ENCODE measurements at places on chromosomes 6 and 20. TPM values are rescaled to one million over a fixed set of nuclear protein-coding genes. Genes with fewer than 3 reads are reported as not detected.

DNA sequence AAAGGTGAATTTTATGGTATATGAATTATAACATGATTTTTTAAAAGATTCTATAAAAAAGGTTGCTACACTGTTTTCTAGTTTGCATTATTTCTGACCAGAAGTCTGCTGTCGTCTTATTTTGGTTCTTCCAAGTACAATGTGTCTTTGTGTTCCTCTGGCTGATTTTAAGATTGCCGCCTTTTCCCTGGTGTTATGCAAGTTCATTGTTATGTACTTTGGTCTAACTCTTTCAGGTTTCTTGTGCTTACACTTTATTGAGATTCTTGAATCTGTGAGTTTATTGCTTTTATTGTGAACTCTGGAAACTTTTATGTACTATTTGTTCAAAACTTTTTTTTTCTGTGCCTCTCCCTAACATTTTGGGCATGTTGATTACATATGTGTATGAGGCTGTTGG, 109.8 kb downstream of the RFX6 start:
- DNase-seq: no peak

DNA sequence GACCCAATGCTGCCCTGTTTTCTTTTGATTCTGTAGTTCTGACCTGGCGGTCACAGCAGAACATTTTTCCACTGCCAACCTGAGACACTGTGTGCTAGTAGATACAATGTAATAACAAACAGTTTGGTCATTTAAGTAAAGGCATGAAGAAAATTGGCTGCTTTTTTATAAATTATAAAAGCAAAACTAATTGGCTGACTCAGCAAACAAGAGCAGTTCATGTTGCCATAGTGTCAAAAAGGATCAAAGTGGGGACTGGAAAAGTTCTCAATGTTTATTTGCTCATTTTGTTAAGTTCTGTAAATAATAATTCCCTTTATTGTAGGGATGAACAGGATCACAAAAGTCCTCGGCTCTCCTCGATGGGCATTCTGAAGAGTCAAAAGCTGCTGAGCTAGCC, 599.5 kb downstream of the PKHD1 start:
- no peak for DNase-seq

- peak; percentile 2 for DNase-seq
Measured at GRCh38 chr6:102114402-102114801, 720.9 kb downstream of the GRIK2 start.

- DNase-seq: no peak
Measured at GRCh38 chr6:107841275-107841670, 17.2 kb upstream of the SCML4 start.

DNA sequence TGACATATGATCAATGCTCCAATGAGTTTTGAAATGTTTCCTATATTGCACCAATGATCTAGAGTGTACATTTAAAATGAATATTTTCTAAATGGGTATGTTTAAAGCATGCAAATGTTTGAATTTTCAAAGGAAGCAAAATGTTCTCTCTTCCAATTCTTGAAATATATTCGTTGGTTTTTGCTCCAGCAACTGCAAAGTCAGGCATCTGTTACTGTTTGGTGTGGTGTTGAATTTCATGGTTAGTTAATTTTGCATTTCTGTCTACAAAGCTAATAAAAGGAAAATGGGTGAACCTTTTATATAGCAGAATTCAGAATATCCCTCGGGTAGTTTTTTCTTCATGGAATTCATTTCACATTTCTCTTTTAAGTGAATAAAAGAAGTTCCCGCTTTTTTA, 1018.3 kb downstream of the GRIK2 start:
- DNase-seq: no peak

GRCh38 chr6:45426251-45426650, 48.5 kb upstream of the SUPT3H start:
- no peak for DNase-seq

GRCh38 chr6:160733050-160733646, 31.1 kb downstream of the PLG start:
- DNase-seq: peak; percentile 48

DNA sequence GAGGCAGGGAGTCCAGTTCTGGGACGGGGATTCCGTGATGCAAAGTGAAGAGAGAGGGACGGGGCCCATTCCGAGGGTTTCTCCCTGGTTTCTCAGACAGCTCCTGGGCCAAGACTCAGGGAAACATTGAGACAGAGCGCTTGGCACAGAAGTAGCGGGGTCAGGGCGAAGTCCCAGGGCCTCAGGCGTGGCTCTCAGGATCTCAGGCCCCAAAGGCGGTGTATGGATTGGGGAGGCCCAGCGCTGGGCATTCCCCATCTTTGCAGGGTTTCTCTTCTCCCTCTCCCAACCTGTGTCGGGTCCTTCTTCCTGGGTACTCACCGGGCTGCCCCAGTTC, 35.9 kb upstream of the HLA-G start:
- DNase-seq: peak; percentile 32

GRCh38 chr20:46955601-46956556, 61.2 kb downstream of the EYA2 start:
- peak; percentile 37 for DNase-seq

GRCh38 chr6:117399924-117400323, 25.8 kb downstream of the ROS1 start:
- peak; percentile 23 for DNase-seq

DNA sequence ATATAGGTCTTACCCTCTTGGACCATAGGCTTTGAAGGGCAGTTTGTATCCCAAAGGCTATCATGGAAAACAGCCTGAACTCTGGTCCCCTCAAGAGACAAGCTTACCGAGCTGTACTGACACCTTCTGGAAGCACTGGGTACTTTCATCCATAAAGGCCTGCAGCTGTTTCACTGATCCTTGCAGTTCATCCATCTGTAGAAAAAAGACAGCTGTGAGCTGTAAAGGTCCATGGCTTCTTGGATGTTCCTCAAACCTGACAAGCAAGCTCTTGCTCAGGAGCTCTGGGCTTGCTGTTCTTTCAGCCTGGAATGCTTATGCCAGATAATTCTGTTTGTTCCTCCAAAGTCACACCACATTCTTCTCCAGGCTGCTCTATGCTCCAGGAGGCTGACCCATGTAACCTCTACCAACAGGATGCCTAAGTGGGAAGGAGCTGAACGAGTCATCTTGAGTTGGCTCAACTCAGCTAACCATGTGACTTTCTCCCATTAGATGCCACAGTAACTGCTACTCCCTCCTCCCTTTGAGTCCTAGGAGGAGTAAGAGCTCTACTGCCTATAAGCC, 8.8 kb upstream of the NDRG3 start:
- peak; percentile 80 for DNase-seq

GRCh38 chr6:83872386-83873118, 13.1 kb downstream of the CYB5R4 start:
- DNase-seq: peak; percentile 26

- DNase-seq: no peak
Measured at GRCh38 chr6:161246725-161247124, 27.1 kb downstream of the AGPAT4 start.

DNA sequence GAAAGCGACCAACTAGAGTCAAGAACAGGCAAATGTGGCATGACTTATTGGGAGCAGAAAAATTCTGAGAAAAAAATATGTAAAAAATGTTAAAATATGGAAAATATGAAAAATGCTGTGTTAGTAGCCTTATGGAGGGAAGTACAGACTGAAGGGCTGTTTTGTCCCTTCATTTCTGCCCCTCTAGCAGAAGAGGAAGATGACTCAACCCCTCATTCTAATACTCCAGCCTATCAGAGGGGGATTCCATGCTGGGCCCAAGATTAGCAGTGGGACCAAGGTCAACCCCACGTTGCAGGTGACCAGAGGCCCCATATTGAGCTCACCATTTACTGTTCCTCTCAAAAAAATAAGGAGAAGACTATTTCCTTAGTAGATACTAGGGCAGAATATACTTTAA, 8.4 kb downstream of the MUC21 start:
- no peak for DNase-seq

GRCh38 chr6:149013586-149014344, 266.9 kb downstream of the UST start:
- no peak for DNase-seq

- no peak for DNase-seq
Measured at GRCh38 chr6:51743999-51744398, 343.4 kb downstream of the PKHD1 start.

GRCh38 chr6:36838896-36839748, at the start of gene CPNE5:
TSS of gene CPNE5 (minus strand) at chr6:36839444. CDS start at chr6:36839377, 67 bp downstream.
- DNase-seq: no peak

- no peak for DNase-seq
Measured at GRCh38 chr20:16411361-16411760, 161.9 kb downstream of the KIF16B start.

DNA sequence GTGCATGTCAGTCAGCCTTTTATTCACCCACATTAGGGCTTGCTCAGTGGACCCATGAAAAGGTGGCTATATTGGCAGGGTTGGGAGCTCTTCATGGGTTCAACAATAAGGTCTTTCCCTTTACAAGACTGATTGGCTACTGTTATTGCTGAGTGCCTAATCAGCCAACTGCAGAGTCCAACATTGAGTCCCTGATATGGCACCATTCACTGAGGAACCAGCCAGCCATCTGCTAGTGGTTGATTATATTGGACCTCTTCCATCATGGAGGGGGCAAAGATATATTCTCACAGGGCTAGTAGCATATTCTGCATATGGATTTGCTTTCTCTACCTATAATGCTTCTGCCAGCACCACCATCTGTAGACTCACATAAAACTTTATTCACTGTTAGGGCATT, 69.9 kb downstream of the CDKAL1 start:
- no peak for DNase-seq

- DNase-seq: no peak
Measured at GRCh38 chr6:32182555-32182981, 1.5 kb downstream of the AGER start.

DNA sequence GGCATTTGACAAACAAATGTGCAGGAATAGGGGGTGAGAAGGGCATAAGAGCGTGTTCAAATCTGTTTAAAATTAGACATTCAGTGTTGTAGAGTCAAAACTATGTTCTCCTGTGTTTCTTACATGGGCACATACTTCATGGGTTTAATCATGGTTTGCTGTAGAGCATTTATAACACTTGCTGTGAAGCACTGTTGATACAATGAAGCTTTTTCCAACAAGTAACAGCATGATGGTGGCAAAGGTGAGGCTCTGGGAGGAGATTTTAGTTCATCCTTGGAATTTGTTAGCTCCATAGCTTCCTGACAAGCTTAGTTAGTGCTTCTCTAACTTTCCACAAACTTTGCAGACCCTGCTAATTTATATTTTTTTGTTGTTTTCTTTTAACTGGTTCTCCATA, 900.7 kb downstream of the TFAP2A start:
- no peak for DNase-seq

DNA sequence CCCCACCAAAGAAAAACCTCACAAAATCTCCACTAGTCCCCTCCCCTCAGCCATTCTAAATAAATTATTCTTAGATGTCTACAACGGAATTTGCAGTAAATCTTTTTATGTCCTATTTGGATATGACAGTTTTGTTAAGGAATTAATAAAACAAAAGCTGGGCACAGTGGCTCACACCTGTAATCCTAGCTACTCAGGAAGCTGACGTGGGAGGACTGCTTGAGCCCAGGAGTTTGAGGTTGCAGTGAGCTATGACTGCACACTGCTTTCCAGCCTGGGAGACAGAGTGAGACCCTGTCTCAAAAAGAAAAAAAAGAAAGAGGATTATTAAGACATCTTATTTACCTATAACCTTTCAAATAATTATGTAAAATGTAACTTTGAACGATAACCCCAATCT, 165.4 kb downstream of the SLC16A10 start:
- DNase-seq: no peak

DNA sequence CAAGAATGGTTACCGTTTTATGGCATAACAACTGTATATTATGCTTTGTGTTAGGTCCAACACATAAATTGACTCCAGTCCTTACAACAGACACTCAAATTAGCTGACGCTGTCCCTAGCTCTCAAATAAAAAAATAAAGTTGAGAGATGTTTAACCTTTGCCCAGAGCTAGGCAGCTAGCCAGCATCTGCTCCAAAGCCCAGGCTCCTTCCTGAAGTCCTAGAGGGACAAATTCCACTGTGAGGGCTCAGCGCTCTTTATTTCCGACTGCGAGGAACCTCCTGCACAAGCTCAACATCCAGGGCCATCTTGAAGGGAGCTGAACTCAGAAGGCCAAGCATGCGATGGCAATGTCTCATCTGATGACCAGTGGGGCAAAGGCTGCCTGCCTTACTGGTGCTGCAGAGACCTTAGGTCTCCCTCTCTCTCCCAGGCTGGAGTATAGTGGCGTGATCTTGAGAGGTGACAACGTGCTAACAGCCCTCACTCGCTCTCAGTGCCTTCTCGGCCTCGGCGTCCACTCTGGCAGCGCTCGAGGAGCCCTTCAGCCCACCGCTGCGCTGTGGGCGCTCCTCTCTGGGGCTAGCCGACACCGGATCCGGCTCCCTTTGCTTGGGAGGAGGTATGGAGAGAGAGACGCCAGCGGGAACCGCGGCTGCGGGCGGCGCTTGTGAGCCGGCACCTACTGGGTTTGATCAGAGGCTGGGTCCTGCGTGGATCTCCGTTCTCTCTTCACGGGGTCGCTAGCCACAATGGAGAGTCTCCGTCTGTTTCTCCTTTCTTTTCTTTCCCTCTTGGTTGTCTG, 24.7 kb upstream of the GFOD1 start:
- no peak for DNase-seq

DNA sequence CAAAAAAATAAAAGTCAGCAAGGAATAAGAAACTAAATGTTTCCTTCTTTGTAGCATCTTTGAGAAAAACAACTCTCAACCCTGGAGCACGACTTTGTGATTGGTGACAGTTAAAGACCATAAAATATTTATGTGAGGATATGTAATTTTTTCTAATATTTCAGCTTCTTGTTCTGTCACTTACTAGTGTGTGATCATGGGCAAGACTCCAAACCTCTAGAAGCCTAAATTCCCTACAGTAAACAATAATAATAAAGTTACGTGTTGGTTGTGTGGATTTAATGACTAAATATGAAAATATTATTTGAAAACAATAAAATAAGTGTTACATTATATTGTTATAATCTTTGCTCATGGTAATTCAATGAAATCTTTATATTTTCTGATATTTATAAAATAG, 735.6 kb upstream of the MARCKS start:
- DNase-seq: no peak

SCAND1 gene
- 107 TPM for total RNA-seq

PDE7B gene
- 3.5 TPM for total RNA-seq

FAXC gene
- total RNA-seq: 3.5 TPM

PTK6 gene
- total RNA-seq: not detected

KIF3B gene
- 20.3 TPM for total RNA-seq

OPN5 gene
- not detected for total RNA-seq

DBNDD2 gene
- total RNA-seq: 17.6 TPM

KCNB1 gene
- not detected for total RNA-seq

RMND1 gene
- total RNA-seq: 28.8 TPM

XRN2 gene
- total RNA-seq: 175 TPM

DCDC2 gene
- 0.20 TPM for total RNA-seq

WFDC12 gene
- total RNA-seq: not detected

CPXM1 gene
- 0.15 TPM for total RNA-seq

PHACTR1 gene
- total RNA-seq: 1.2 TPM

SGK2 gene
- not detected for total RNA-seq

CAPN11 gene
- not detected for total RNA-seq

DNAAF9 gene
- 3.0 TPM for total RNA-seq

GPLD1 gene
- total RNA-seq: 0.22 TPM

CST3 gene
- 330 TPM for total RNA-seq

CRISP3 gene
- not detected for total RNA-seq
